ENCODE measurements at places on chromosomes 7 and 10.

- ATAC-seq = no peak
These were observed 176.4 kb upstream of the PTN start for GRCh38 chr7:137519947-137520346.

- ATAC-seq = no peak
These were observed 12.3 kb downstream of the SFXN3 start for GRCh38 chr10:101043363-101043707.

DNA sequence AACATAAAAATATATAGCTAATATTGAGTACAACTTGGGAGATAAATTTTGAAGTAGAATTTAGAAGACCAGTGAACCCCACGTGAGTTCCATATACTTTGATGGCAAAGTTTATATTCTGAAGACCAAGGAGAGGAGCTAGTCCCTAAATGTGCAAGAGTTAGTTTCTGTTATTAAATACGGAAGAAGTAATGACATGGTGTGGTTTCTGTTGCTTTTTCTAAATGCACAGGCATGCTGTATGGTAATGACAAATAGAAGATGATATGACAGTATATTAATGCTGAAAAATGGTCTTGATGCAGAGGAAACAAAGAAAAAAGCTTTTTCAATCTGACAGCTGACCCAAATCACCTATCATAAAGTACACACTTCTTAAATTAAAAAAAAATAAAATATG, 101.8 kb downstream of the ST8SIA6 start:
- ATAC-seq = no peak

DNA sequence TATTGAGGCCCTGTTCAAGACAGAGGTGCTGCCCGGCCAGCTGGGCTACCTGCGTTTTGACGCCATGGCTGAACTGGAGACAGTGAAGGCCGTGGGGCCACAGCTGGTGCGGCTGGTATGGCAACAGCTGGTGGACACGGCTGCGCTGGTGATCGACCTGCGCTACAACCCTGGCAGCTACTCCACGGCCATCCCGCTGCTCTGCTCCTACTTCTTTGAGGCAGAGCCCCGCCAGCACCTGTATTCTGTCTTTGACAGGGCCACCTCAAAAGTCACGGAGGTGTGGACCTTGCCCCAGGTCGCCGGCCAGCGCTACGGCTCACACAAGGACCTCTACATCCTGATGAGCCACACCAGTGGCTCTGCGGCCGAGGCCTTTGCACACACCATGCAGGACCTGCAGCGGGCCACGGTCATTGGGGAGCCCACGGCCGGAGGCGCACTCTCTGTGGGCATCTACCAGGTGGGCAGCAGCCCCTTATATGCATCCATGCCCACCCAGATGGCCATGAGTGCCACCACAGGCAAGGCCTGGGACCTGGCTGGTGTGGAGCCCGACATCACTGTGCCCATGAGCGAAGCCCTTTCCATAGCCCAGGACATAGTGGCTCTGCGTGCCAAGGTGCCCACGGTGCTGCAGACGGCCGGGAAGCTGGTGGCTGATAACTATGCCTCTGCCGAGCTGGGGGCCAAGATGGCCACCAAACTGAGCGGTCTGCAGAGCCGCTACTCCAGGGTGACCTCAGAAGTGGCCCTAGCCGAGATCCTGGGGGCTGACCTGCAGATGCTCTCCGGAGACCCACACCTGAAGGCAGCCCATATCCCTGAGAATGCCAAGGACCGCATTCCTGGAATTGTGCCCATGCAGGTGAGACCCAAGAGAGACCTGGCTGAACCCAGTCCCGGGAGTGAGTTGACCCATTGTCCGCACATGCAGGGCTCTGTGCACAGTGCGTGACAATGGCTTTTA, 2.8 kb downstream of the RBP3 start:
- no peak for ATAC-seq

GRCh38 chr7:23490357-23491135, 20.3 kb upstream of the IGF2BP3 start:
- ATAC-seq = peak; percentile 73

DNA sequence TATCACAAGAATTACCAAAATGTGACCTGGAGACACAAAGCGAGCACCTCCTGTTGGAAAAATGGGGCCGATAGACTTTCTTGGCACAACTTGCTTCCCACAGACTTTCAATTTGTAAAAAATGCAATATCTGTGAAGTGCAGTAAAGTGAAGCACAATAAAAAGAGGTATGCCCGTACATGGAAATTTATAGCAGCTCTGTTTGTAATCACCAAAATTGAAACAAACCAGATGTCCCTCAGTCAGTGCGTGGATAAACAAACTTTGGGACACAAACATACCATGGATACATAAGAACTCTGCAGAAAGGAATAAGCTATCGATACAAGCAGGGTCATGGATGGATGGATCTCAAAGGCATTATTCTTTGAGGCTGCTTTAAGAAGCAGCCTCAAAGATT, 33.6 kb downstream of the ARID5B start:
- no peak for ATAC-seq

DNA sequence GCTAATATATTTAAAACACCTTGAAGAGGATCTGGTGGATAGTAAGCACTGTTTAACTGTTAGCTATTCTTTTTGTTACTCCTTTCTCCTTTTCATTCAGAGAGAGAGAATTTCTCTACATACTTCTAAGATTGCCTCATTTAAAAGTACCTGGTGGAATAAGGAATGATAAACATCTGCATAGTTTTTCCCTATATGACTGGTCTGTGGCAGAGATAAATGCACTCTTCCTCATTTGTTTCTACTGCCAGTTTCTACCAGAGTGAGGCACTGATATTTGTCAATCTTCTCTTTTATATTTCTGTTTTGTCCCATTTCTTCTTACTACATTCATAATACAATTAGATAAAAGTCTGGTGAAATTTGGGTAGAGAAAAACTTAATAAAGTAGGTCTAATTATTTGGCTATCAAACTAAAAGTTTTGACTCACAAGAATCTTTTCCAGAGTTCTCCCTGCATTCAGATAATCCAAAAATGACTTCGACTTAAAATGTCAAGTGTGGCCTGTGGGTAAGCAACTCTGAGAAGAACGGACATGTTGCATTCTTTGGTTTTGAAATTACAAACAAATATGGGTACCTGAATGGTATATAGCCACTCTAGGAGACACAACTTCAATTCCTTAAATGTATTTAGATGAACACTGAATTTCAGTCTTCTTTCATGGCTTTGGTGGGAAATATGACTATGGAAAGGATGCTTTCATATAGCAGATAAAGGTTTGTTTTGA, 38.8 kb downstream of the RNLS start:
- no peak for ATAC-seq

DNA sequence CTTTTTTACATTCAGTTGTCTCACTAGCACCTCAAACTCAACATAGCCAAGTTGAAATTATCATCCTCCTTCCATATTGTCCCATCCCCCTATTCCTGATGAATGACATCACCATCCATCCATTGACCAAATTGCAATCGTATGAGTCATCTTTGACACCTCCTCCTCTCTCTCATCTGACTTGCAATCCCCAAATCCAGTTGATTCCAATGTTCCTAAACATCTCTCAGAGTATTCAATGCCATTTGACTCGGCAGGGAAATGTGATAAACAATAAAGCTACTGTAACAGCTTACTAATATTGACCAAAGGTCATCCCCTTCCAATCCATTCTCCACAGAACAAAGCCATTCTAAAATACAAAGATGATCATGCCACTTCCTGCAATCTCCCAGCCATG, 1047.8 kb downstream of the NRG3 start:
- ATAC-seq = no peak

DNA sequence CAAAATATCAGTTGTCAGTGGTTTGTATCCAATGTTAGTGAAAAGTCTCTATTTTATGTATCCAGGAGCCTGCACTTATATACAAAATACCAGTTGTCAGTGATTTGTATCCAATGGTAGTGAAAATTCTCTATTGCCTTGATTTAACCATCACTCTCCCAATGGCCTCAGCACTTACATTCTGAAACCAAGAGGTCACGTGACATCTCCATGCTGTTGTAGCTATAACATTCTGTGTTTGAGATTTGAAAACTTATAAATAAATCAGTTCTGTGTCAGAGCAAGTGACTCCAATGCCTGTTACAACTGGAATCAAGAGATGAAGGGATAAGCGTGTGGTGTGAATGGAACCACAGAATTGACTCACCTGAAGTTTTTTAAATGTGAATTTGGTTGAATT, 30.6 kb upstream of the GATA3 start:
- ATAC-seq = no peak

- peak; percentile 47 for ATAC-seq
These were observed 54.3 kb upstream of the KDM7A start for GRCh38 chr7:140230861-140231770.

- peak; percentile 87 for ATAC-seq
These were observed 74.4 kb upstream of the PAX2 start for GRCh38 chr10:100670828-100671479.

GRCh38 chr7:33339074-33339790, 209.9 kb downstream of the BBS9 start:
- ATAC-seq = no peak

- ATAC-seq = no peak
These were observed 6.1 kb upstream of the TNS3 start for GRCh38 chr7:47587976-47588375.
